ENCODE measurements at places on chromosomes 3 and 15.

DNA sequence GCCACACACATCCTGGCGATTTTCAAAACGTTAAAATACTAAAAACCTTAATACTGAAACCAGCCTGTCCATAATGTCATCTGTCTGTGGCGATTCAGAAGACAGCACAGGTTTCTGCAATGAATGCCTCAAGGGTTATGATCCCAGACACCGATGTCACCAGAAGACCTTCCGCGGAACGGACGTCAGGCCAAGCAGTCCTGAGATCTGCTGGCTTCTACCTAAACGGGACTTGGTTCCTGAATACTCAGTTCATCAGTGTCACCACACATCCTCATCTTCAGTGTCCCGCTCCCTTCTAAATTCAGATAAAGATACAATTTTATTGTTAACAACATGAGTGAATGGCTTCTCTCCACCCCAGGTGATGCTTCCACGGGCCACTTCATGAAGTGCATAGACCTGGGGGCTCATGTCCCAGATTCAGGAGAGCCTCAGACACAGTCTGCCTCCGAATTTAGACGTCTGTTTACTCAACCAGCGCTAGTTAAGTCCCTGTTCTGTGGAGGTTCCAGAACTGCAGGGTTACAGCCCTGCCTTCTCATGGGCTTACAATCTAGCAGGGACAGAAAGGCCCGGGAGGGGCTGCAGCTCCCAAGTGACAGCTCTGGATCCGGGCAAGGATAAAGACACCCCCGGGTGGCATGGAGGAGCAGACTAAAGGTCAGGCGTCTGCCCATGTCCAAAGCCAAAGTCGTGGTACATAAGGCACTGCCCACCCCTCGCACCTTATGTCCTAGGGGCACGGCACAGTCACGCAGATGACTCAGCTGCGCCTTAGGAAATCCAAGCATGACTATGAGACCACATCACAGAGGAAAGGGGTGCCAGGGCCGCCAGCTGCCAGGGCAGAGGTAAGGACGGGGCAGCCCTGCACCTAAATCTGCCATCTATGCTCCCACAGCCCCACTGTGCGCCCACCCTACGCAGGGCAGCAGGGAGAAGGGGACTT is 75.9 kb downstream of the VGLL4 start:
- no peak for DNase-seq

- DNase-seq = peak; percentile 6
Measured at GRCh38 chr3:142650001-142650693, 54.0 kb downstream of the PLS1 start.

GRCh38 chr3:194618858-194619608 is 14.2 kb downstream of the TMEM44 start:
- no peak for DNase-seq

- no peak for DNase-seq
Measured at GRCh38 chr3:55723653-55724406, 236.7 kb upstream of the WNT5A start.

- no peak for DNase-seq
Measured at GRCh38 chr3:185936273-185936629, 1.6 kb downstream of the TRA2B start.

DNA sequence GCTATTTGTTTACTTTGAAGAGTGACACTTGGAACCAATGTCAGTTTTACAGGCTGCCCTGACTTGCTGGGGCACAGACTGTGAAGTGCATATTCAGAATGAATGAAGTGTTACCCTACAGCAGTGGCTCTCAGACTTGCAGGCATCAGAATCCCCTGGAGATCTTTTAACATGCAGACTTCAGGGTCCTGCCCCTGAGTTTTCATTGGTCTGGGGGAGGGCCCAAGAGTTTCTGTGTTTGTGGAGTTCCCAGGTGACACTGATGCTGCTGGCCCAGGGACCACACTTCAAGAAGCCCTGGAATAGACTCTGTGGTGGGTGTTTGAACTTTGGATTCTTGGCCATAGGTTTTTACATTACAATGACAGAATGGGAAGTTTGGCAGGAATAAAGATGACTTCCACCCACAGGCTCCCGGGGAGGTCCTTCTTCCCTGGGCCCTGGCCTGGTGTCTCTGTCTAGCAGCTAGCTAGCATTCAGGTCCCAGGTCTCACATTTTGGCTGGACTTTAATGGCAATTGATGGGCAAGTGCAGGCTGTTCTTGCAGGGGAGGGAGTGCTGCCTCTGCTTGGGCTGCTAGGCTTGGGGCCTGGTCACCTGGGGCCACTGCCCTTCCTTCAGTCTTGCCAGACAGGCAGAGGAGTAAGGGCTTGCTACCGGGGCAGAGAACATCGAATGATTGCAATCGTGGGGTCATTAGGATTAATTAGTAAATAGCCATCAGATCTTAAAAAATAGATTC is 149.0 kb downstream of the APBA2 start:
- DNase-seq = no peak

DNA sequence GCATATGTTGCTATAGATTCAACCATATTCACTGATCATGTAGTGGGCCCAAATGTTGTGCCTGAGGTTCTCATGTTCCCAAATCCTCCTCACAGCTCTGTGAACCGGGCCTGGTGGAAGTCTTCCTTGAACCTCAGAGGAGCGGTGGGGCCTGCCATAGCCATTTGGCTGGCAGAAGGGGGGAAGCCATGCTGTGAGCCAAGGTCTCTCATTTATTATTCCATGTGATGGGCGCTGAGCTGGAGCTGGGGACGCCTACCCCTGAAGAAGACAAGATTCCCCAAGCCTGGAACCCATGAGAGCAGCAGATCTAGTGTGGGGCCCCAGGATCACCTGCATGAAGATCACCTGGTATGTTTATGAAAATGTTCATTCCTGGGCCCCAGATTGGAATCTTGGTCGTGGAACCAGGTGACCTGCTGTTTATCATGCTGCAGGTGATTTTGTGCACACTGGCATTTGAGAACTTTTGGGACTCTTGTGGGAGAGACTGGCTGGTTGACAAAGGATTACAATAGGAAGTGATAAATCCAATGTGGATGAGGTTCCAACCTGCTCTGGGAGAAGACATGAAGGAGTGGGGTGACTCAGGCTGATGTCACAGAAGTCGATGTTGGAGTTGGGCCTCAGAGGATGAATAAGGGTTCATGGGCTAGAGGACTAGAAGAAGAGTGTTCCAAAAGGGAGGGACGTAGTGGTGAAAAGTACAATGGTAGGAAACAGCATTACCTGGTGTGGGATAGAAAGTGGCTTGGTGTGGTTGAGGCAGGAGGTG is 102.1 kb downstream of the ASB7 start:
- DNase-seq = no peak

DNA sequence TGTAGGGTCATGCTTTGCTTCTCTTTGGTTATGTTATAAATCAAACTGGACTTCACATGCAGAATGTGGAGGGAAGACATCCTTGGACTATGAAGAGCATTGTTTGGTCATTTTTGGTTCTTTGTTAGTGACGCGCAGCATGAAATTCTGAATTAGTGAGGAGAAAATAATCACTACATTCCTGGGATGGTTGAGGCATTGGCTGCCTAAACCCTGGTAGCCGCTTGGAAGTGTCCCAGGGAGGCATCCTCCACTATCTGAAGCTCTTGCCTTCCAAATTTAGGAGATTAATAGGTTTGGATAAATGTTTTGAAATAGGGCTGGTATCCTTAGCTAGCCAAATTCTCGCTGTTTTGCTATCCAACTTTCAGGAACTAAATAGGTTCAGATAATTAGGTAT is 96.2 kb downstream of the CLSTN2 start:
- no peak for DNase-seq

DNA sequence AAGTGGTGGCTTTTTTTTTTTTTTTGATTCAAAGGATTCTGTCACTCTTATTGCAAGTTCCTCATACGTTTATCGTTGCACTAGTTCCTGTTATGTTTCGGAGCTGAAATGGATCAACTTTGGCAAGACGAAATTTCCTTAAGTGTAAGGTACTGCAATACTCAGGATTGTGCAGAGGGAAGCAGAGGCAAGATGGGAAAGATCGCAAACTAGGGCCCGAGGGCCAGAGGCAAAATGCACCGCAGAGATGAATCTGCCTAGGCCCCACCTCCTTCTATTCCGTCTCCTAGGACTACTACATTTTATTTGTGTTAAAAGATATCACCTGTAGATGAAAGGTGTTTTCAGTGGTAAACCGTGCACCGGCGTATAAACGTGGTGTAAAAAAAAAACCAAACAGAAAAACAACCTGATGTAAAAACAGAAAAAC is 331 bp downstream of the RNU6-1 start:
- DNase-seq = peak; percentile 68

- DNase-seq = no peak
Measured at GRCh38 chr3:108130701-108131474, 40.1 kb upstream of the CD47 start.

GRCh38 chr15:78633348-78633747 is 7.7 kb downstream of the CHRNB4 start:
- DNase-seq = no peak

- DNase-seq = peak; percentile 62
Measured at GRCh38 chr15:38084289-38084688, 149.8 kb downstream of the TMCO5A start.

DNA sequence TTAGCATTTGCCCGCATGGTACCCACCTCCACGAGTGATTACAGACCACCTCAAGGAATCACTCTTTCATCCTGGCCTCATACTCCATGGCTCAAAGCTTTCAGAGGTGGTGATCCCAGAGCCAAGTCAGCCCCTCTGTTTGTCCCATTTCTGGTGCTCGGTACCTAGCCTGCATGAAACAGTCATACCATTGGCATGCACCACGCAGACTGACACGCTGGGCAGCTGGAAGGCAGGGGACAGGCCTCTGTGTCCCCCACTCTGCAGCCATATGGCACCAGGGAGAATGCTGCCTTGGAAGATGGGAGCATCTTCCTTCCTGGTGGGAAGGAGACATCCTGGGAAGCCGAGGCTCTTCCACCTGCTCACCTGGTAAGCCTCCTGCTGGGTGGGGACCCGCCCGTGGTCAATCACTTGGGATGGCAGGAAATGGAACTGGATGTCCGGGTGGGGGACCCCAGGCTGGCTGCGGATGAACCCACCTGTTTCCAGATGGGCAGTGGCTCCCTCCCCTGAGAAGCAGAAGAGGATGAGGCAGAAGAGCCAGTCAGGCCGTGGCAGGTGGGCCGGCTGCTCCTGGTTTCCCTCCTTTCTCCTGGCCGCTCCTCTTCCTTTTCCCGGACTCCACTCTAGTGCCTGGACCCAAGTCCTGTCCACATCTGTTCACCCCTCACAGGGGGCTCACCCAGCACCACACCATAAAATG is 26.9 kb downstream of the CHDH start:
- DNase-seq = no peak

- DNase-seq = no peak
Measured at GRCh38 chr3:53941950-53942349, 50.3 kb upstream of the SELENOK start.

DNA sequence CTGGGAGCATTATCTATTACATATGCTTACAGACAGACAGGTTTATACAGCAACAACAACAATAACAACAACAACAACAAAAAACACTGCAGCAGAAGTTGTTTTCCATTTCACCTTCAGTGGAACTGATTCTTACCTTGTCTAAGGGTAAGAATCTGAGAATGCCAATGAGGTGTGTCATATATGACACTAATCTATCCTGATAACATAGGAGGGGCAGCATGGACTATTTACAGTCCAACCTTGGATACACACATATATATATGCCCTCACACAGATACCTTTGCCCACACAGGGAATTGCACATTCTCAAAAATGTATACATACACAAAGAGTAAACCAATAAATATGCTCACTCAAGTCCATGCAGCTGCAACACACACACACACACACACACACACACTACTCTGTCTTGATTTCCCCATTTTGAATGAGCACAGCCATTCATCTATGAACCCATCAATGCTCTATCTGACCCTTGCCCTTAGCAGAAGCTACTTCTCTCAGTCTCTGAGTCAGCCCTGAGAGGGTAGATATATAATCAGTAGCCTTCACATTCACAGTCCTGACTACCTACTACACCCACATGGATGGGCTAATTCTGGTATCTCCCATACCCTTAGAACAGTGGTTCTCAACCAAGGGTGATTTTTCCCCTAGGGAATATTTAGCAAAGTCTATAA is 9.7 kb upstream of the TRANK1 start:
- DNase-seq = no peak

GRCh38 chr3:5022966-5023776 is 43.9 kb downstream of the BHLHE40 start:
- DNase-seq = no peak

GRCh38 chr3:187136337-187136736 is 3.0 kb downstream of the RPL39L start:
- DNase-seq = no peak

- DNase-seq = no peak
Measured at GRCh38 chr3:193816656-193817311, 223.8 kb downstream of the OPA1 start.

DNA sequence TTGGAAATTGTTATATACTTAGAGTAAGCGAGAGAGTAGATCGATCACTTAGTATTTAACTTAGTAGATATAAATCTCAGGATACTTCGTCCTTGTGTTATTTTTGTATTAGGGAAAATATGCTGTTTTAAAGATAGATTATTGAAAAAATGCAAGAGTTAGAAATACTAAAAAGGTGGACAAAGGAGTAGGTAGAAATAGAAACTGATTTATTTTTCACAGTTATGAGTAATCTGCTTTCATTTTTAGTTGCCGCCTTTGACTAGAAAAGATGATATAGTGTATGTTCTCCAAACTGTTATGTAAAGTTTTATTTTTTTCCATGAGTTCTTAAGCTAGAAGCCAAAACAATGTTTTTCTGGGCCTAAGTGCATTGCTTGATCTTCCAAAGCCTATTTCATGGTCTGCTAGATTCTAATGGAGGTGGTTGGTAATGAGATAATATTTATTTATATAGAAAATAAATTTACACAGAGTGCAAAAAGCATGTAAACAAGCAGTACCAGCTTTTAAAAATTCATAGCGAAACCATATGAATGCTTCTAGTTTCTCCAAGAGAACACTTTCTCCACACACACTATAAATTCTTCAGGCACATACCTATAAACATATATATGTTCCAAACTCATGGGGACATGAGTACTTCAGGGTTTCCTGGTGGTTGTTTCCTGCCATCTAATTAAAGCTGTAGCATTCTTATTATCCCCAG is 61.1 kb downstream of the DIPK2A start:
- DNase-seq = no peak

GRCh38 chr3:132570016-132570415 is 27.1 kb upstream of the ACKR4 start:
- no peak for DNase-seq

All from NB4 (cell line).